ENCODE measurements at places on chromosomes 16 and 17.
A peak's percentile ranks its signal among the peaks of the same experiment; 100 is the strongest.

- DNase-seq = no peak
Measured at GRCh38 chr17:75689441-75689873, 22.3 kb downstream of the SAP30BP start.

- no peak for DNase-seq
Measured at GRCh38 chr17:83155128-83156121, 76.0 kb downstream of the METRNL start.

- no peak for DNase-seq
Measured at GRCh38 chr16:76488065-76488417, 210.8 kb downstream of the CNTNAP4 start.

DNA sequence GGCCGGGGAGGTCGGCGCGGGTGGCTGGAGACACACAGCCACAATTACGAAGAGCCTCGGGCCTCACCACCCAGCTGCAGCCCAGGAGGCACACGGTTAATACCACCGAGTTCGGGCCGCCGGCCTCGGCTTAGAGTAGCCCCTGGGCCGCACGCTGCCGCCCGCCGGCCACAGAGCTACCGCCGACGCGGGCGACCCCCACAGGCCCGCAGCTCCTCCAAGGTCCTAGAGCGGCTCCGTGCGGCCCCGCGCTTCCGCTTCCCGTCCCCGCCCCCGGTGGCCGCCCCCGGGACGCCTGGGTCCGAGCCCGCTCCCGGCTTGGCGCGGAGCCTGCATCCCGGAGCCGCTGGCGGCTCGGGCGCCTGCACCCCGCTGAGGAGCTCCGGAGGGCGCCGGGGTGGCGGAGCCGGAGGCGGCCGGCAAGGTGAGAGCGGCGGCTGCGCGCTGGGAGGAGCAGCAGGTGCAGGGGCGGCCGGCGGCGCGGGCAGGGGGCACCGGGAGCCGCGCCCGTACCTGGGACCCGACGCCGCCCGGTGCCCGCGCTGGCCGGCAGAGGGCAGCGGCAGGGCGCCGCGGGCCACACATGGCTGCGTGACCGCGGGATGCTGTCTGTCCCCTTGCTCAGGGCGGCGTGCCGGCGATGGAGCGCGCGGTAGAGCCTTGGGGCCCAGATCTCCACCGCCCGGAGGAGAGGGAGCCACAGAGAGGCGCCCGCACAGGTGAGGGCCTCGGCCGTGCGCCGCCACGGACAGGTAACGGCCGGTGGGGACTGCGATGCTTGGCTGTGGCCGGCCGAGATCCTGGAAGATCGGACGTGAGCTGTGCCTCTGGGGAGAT lies at the start of gene ZNF48:
Gene ZNF48, plus strand, starts transcription at position 266 of the 837 bp plus-strand sequence. Its CDS starts 375 bp downstream, at position 641.
- peak; percentile 88 for DNase-seq

- DNase-seq = no peak
Measured at GRCh38 chr17:79622122-79622601, 11.3 kb upstream of the RBFOX3 start.

GRCh38 chr16:56871172-56871593 lies 6.2 kb downstream of the SLC12A3 start:
- DNase-seq = no peak

DNA sequence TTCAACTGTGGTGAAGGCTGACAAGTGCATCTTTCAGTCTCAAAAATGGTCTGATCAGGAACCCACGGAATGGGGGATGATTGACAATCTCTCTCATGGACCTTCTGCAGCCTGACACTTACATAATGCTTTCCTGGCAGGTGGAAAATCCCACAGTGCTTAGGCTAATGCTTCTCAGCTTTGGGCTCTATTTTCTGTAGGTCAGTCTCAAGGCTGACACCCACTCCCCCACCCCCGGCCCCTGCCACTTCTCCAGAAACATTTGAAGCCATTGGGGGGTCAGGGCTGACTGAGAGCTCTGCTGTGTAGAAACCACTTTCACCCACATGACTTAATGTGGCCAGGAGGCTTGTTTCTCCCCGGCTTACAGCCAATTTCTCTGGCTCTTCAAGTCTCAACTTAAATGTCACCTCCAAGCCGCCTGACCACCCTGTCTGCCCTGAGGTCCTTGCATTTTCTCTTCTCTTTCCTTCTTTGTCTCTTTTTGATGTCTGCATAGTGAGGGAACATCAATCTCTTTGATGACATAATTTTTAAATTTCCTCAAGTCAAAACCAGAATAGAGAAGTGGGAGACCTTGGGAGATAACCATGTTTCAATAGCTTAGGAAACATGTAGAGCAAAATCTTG lies 16.7 kb upstream of the IRF8 start:
- DNase-seq = no peak

GRCh38 chr16:3731126-3731935 lies 14.0 kb upstream of the TRAP1 start:
- no peak for DNase-seq

DNA sequence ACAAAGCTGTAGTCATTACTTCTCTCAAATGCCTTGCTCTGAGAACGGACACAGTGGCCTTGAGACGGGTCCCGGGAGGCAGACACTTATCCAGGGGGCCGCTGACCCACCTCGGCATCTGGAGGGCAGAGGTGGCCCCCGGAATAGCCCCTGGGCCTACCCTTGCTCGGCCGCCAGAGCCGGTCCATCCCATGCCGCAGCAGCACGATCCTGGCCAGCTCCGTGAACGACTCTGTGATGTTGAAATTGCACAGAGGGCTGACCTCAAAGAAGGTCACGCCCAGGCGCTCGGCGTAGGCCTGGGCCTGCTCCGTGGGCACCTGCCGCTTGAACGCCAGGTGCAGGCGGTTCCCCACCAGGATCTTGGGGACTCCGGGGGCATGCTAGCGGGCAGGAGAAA lies 10.1 kb upstream of the WDR45B start:
- no peak for DNase-seq

- DNase-seq = no peak
Measured at GRCh38 chr17:28124962-28125361, 82.5 kb downstream of the NLK start.

- no peak for DNase-seq
Measured at GRCh38 chr16:80120899-80121521, 419.8 kb upstream of the DYNLRB2 start.

DNA sequence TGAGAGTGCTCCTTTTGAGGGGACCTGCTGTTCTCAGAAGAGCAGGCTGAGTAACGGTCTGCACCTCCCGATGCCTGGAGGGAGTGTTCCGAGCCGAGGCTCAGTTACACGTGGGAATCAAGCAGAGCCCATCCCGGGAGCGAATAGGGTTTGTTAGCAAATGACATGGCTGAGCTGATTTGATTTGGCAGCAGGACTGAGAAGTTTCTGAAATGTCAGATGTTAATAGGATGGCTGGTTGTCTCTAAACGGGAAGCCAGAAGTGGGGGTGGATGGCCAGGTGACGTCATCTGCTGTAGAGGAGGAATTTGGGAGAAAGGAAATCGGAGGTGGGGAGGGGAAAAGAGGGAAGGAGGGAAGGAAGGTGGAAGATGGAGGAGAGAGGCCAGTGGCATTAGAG lies 128.0 kb downstream of the RAP1GAP2 start:
- no peak for DNase-seq

DNA sequence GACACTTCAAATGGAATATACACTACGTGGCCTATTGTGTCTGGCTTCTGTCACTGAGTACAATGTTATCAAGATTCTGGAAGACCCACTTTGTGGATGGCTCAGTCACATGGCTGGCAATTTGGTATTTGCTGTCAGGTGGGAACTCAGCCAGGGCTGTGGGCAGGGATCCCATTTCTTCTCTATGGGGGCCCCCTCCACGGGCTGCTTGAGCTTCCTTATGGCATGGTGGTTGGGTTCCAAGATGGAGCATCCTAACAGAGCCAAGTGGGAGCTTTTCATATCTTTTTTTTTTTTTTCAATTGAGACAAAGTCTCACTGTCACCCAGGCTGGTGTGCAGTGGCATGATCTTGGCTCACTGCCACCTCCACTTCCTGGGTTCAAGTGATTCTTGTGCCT lies 18.0 kb upstream of the CEP20 start:
- no peak for DNase-seq

- no peak for DNase-seq
Measured at GRCh38 chr17:50028736-50029120, 27.2 kb upstream of the ITGA3 start.
